Inflammatory macrophage treated with lipopolysaccharide for 4 hours (primary cell): ENCODE measurements at places on chromosomes 3 and 15.

- peak; percentile 54 for DNase-seq
Measured at GRCh38 chr3:143832433-143832832, 15.8 kb downstream of the SLC9A9 start.

DNA sequence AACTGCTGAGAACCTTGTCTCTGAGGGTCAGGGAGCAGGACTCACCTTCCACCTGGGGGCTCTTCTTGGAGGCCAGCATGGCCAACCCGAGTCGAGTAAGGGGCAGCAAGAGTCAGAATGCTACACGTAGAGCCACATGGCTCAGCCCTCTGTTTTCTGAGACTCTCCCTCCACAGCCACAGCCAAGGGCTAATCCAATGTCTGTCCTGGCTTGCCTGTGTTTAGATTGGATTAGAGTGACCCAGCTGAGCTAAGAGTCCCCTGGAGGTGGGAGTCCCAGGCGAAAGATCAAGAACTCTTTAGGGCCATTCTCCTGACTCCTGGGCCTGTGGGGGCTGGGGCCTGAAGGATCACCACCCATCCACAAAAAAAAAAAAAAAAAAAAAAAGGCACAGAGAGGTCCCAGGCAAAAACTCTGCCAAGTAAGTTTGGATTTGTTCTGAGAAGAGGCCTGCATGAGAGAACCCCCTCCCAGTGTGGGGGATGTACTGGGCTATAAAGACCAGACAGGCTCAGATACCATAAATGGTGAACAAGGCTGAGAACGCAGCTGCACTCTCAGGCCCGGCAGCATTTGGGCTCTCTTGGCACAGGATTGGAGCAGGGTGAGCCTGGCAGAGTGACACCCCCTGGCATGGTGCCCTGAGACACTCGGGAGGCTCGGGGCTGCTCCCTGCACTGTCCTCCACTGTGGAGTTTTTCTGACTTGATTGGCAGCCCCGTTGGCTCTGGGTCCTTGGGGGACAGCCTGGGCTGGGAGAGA is 88.0 kb upstream of the OSBPL11 start:
- DNase-seq = no peak

GRCh38 chr3:142105991-142106390 is 43.4 kb downstream of the TFDP2 start:
- no peak for DNase-seq

DNA sequence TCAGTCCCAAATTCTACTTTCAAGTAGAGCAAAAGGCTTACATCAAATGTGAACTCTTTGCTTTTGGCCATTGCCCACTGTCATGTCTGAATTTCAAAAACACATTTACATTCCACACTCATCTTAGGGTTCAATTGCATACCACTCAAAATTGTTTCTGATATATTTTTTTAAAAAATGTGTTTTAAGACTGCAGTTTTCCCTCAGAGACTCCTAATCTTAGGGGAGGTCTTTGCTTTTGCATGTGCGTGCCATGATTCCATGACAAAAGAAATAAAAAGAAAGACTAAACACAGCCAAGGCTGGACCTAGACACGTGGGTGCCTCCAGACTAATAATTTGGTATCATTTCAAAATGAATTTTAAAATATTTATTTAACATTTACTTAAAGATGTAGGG is 396.8 kb upstream of the RASGRP1 start:
- DNase-seq = no peak

GRCh38 chr3:141796081-141796888 is 33.1 kb downstream of the GRK7 start:
- peak; percentile 79 for DNase-seq

DNA sequence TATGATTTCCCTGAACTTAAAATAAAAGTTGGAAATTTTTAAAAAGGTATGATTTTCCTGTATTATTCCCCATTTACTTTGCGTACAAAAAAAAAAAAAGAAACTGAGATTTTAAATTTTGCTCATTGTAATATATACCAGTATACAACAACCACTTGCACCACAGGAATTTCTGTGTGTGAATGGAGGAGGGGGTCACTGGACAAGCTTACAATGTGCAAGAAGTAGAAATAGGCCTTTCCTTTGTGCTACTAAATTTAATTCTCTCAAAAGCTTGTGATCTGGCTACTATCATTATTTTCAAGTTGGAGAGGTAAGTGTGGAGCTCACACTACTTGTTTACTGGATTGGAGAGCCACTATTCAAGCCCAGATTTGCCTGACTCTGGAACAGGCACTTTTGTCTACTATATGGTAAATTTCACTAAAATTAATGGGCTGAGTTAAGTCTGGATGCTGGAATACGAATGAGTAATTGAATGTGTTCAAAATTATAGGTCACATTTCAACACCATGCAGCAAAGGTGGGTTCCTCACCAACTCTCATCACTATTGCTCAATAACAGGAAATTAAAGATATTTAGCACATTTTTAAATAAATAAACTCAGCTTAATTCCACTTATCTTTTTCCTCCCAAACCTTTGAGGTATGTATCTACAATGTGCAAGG is 148.0 kb upstream of the MBNL1 start:
- no peak for DNase-seq

DNA sequence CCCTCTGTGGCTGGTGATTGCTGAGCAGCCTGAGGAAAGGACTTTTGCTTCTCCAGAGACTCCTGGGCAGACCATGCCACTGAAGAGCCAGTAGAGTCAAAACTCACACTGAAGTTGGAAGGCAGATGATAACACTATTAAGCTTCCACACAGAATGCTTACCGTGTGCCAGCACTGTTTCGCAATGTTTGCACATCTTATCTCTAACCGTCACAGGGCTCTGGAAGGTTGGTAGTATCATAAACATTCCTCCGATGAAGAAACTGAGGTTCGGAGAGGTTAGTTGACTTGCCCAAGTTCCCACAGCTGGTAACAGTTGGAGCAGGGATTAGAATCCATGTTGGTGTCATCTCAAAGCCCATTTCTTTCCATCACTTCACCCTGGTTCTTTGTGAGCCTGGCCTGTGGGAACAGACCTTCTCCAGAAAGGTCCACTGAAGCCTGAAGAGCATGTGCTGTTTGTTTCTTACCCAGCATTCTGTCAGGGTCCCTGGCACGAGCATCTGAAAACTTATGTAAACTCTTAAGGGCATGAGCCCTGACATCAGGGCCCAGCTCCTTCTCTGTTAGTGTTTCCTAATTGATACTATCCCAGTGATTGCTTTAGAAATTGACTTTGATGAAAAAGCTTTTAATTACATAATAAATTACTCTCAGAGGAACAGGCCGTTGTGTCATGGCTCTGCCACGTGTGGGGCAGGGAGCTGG is 77.0 kb upstream of the PRR23C start:
- DNase-seq = no peak
